ENCODE measurements at places on chromosomes 1 and 21.
A peak's percentile ranks its signal among the peaks of the same experiment; 100 is the strongest.

DNA sequence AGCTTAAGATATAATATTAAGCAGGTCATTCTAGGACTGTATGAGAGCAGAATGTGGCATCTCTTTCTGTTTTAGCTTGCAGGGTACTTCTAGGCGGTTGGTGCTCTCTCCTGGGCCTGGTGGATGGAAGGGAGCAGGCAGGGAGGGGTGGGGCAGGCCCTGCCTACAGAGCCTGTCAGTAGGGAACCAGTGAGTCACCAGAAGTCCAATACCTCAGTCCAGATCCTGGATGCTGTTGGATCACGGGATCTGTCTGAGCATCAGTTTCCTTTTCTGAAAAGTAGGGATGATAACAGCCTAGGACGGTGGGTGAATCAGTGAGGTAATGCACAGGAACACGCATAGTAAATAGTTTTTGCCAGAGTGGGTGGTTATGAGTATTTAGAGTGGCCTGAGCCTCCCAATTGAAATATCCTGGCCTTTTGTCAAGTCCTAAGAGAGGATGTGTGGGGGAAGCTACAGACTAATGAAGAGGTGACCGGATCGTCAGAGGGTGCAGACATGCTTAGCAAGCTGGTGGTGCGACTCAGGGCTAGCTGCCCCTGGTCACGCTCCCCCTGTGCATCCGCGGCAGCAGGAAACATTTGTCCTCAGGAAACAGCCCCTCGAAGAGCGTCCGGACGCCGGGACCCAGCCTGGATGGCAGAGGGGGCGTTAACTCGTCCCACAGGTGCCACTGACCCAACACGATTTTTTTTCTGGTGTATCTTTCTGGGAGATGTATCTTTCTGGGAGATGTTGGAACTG is 23.9 kb downstream of the NAV1 start:
- no peak for DNase-seq

- no peak for DNase-seq
Observed at GRCh38 chr1:173407846-173408245, 69.3 kb upstream of the PRDX6 start.

DNA sequence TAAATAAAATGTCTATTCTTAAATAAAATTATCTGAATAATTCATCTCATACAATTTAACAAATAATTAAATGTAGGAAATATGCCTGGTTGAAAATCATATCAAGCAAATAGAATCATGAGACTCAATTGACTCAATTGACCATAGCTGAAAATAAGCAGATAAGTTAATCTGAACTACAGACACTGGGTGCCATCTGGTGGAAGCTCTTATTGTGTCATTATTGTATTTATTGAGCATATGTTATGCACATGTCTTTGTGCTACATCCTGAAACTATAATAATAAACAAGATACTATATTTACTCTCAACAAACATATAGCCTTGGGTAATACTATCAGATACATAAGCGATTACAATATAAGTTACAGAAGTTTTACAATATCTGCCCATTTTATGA is 41.0 kb downstream of the BRINP3 start:
- DNase-seq, result peak; percentile 20

DNA sequence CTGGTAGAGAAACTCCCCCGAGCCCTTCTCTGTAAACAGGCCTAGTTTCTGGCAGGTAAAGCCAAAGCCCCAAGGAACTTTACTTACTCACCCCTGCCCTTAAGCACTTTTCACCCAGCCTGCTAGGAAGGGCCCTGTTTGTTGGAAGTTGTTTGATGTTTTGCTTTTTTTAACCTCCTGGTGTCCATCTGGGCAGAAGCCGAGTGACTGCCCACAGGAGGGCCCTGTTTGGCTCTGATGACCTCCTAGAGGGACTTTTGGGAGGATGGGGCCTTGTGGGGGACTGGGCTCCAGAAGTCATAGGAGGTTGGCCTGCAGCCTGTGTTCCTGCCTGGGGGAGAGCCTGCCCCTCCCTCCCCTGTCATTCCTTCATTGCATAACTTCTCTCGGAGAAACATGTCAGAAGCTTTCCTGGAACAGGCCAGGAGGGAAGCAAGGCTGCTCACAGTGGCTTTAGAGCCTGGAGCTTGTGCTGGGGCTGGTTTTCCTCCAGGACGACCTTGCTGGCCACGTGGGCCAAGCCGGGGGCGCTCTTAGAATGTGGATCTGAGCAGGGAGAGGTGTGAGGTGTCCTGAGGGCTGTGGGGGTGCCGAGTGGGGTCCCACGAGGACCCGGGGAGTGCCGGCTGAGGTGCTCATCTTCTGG is 33.9 kb downstream of the COQ8A start:
- DNase-seq, result no peak

DNA sequence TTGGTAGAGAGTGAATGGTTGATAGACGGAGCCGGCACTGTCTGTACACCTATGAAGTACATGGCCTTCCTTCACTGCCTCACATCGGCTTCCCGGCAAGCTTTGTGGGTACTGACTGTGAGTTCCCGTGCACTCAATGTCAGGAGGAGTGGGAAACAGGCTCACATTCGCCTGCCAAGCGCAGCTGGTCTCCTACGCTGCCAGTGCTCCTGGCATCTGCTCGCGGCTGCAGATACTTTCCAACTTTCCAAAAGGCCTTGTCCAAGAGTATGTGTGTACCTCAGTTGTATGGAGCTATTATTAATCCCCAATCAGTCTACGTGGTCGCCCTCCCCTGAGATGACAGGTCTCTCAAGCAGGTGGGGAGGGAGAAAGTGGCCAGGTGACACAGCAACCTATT is 180.8 kb downstream of the ZSCAN20 start:
- no peak for DNase-seq

DNA sequence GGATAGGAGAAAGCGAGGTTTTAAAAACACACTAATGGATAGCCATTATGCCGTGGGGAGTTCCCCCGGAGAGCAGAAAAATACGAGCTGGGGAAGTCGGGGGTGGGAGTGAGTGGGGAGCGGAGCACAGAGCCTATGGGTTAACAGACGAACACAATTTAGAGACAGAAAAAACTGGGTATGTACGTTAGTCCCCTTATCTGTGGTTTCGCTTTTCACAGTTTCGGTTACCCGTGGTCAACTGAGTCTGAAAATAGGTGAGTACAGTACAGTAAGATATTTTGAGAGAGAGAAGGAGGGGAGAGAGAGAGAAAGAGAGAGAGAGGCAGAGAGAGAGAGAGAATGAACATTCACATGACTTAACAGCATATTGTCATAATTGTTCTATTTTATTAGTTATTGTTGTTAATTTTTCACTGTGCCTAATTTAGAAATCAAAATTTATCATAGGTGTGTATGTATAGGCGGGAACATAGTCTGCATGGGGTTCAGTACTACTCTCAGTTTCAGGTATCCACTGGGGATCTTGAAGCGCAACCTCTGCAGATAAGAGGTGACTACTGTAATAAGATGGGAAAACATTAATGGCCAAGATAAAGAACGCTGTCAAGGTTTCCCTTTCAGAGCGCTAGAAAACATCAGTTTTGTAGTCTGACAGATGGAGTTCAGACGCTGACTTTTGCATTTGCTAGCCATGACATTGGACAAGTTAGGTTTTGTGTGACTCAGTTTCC is 125.6 kb upstream of the LMO4 start:
- no peak for DNase-seq

DNA sequence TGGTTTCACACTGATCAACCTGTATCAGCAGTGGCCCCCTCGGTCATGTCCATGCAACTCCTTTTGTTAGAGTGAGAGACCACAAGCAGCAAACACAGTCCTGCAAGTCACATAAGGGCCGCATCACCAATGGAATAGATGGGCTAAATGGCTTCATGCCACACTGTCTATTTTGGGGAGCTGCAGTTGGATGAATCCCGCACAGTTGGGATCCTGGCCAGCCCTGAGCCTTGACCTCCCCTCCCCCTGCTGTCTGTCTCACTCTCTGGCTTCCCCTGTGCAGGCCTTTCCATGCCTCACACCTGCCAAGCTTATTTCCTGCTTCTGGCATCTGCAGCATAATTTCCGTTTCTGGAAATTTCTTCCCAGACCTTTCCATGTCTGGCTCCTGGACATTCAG is 57.0 kb downstream of the CNIH3 start:
- DNase-seq, result no peak

GRCh38 chr1:89754518-89754917 is 66.3 kb upstream of the LRRC8D start:
- no peak for DNase-seq

DNA sequence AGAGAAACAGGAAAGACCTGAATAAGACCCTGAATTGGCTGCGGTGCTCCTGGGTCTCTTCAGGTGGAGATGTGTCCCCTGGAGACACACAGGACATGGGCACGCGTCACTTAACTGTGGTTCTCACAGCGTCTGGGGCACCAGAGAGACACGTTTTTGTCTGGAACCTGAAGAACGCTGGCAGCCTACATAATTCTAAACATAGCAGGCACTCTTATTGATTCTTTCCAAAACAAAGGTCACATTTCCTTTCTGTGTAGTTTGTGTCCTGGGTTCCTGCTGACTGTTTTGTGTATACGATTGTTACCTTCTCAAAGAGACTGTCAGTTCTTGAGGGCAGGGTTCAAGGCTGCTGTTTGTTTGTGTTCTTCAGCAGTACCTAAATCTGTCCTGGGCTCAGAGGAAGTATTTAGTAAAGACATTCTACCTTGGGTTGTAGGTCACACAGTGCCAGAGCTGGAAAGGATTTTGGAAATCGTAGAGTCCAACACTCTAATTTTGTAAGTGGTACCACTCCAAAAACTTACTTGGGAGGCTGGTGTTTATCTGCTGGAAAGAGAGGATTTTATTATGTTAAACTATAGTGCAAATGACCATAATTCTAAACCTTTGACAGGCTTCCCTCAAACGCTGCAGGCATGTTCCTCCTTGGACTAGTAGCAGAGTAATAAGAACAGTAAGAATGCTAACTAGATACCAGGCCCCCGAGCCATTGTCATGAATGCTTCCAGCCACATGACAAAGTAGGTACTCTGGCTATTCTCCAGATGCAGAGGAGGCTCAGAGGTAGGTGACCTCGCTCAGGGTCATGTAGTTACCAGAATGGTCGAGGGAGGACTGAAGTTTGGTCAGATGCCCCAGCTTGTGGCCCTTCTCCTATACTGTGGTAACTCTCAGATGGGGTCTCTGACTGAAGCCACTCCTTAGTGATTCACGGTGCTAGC is 164.3 kb downstream of the DHRS3 start:
- no peak for DNase-seq

GRCh38 chr1:185560760-185561159 is 173.4 kb upstream of the HMCN1 start:
- no peak for DNase-seq

DNA sequence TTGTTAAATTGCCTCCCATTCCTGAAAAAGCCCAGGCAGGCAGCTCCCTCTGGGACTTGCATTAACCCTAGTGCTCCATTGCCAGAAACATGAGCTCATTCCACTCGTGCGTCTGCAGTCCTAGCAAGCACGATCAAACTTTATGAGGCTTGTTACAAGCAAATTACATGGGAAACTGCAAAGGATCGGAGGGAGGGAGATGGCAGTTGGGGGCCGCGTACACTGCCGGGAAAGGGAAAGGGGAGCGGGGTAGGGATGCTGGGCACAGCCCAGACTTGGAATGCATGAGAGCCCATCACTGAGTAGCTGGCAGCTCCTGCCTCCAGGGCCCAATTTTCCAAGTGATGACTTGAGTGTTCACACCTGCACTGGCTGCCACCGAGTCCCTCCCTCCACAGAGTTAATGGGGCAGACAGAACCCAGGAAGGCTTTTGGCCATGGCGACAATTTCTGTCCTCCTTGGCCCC is 169.9 kb downstream of the BRINP2 start:
- DNase-seq, result peak; percentile 96
